Uterus (tissue), 4 donors: ENCODE measurements at places on chromosomes 5 and 9. TPM values are rescaled to one million over a fixed set of nuclear protein-coding genes. Genes with fewer than 3 reads are reported as not detected.

Gene GEMIN5
- total RNA-seq: 26.5 TPM

Gene SLC28A3
- not detected for total RNA-seq

Gene SLC25A2
- total RNA-seq: not detected

Gene CYSRT1
- not detected for total RNA-seq

Gene FGF1
- not detected for total RNA-seq

Gene FOXD4L5
- total RNA-seq: 0.14 TPM

Gene GABRA1
- not detected for total RNA-seq
